Osteoblast (primary cell): ENCODE measurements at places on chromosomes 7 and 10. TPM values are rescaled to one million over a fixed set of nuclear protein-coding genes. Genes with fewer than 3 reads are reported as not detected.

MACROH2A2 gene
- 11.5 and 13.8 TPM in 2 replicates for total RNA-seq

NDUFB8 gene
- 89.3 and 102 TPM in 2 replicates for total RNA-seq

TMEM273 gene
- total RNA-seq: 0.59 TPM in 1 of 2 replicates, not detected in the other

CPA2 gene
- total RNA-seq: not detected in 2 replicates

SPDYE1 gene
- total RNA-seq: not detected in 2 replicates
